ENCODE measurements at places on chromosomes 7 and 10.

GRCh38 chr10:100709146-100710082 lies 36.0 kb upstream of the PAX2 start:
- no peak for DNase-seq

DNA sequence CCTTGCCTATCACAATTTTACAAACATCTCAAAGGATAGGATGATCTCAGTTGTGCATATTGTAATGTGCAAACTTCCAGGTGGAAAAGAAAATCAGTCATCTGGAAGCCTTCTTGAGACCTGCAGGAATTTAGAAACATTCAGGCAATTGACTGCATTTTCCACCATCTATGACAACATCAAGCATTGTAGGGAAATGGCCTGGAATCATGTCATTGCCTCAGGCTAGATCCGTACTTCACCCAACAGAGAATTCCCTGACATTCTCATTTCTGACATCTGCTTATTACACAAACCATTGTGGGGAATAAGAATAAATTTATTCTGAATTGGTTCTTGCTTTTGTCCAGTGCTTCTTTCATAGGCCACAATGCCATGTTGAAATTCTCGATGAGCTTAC lies 124.9 kb upstream of the NPVF start:
- no peak for DNase-seq

DNA sequence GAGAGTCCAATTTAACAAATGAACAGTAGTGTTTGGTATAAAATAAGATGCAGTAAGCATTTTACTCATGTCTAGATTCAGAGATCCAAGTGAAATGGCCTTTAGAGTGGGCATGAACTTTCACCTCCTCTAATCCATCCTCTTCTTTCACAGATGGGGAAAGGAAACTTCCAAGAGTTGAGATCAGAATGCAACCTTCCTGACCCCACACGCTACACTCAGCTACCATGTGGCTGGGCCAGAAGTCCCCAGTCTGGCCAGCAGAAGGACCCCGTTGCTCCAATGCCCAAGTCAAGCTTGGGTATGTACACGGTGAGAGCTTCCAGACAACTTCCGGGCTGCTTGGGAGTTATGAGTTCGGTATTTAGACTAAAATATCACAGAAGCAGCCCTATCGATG lies 228.0 kb downstream of the ELMO1 start:
- DNase-seq: no peak

DNA sequence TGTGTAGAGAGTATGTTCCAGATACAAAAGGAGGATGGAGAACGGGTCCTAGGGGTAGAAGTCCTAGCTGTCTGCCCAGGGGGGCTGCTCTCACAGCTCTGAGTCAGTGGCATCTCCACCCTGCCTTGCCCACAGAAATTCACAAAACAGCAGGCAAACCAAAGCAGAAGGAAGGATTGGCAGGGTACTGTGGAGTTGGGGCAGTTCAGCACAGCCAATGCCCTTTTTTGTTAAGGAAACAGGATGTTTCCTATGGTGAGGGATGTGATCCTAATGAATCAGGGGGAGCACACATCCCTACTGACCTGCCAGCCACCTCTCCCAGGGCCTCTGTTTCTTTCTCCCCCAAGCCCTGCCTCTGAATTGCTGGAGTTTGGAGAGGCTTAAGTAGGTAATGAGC lies 457.6 kb downstream of the PLXNA4 start:
- no peak for DNase-seq

- no peak for DNase-seq
Observed at GRCh38 chr7:1849351-1850041, 179.4 kb downstream of the ELFN1 start.

DNA sequence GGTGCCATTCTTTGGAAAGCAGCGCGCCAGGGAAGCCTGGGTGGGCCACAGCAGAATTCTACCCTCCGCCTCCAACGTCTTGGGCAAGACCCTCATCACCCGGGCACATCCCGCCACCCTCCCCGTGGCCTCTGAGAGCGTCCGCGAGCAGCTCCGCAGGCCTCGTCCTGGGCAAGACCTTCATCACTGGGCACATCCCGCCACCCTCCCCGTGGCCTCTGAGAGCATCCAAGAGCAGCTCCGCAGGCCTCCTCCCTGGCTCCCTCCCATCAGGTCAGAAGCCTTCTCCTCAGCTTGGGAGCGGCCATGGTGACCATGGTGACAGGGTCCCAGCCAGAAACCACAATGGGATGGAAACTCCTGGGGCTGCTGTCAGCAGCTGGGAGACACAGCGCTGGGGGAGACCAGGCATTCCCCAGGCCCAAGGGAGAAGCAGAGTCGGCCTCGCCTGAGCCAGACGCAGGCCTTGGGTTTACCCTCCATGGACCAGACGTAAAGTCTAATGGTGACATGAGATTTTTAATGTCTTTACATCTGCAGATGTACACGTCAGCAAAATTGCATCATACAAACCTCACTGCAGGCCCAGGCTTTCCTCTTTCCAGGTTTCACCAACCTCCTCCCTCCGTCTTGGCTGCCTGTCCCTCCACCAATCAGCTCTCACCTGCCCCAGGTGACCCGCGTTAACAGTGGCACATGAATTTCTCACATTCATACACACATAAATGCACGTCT lies 55.1 kb upstream of the PPP2R2D start:
- DNase-seq: no peak

- DNase-seq: peak; percentile 3
Observed at GRCh38 chr10:107548301-107548700, 383.8 kb upstream of the SORCS1 start.

- no peak for DNase-seq
Observed at GRCh38 chr7:158959954-158960353, 103.6 kb downstream of the DYNC2I1 start.

- DNase-seq: no peak
Observed at GRCh38 chr10:3848005-3848774, 63.2 kb upstream of the KLF6 start.

GRCh38 chr7:95546647-95547046 lies 49.7 kb downstream of the PDK4 start:
- DNase-seq: no peak

DNA sequence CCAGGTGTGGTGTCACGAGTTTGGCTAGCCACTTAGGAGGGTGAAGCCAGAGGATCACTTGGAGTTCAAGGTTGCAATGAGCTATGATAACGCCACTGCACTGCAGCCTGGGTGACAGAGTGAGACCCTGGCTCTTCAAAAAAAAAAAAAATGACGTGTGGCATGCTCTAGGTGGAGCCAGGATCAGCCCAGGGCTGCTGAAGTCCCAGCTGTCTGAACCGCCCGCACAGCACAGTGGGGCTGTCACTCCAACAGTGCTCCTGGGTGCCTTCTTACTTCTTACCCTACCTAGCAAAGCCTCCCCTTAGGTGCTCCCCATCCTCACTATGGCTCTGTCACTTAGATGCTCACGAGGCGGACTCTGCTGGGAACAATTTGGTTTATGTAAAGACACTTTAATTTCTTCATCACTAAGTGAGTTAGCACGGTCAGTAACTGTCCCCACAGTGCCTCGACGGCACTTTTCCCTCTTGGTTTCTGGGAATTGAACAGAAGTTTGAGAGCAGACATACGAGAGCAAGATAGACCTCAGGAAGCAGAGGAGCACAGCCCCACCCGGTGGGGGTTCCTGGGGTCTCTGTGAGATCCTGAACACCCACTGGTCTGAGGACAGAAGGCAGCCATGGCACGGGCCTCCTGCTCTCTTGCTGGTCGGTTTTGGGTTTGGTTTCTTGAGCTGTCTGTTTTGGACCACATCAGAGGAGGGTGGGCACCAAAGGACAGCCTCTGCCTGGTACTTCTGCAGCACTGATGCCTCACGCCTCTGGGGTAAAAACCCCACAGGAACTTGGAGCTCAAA lies 66.2 kb upstream of the BTBD16 start:
- no peak for DNase-seq

DNA sequence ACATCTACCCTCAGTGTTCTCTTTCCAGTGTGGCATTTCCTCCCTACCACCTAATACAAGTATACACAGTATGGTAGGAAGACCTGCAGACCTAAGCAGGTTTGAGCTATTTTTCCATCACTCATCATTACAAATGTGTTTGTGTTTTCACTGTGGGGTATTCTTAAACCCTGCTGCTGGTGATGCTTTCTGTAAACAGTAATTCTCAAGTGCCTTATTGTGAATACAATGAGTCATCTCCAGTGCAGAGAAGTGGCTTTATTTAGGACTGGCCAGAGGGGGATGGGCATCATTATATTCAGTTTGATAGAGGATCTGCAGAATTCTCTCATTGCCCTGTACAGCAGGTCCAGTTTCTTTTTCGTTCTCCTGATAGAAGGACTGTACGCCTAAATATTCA lies 63.7 kb downstream of the GRM8 start:
- no peak for DNase-seq

- DNase-seq: no peak
Observed at GRCh38 chr7:16559497-16560179, 33.0 kb downstream of the LRRC72 start.

DNA sequence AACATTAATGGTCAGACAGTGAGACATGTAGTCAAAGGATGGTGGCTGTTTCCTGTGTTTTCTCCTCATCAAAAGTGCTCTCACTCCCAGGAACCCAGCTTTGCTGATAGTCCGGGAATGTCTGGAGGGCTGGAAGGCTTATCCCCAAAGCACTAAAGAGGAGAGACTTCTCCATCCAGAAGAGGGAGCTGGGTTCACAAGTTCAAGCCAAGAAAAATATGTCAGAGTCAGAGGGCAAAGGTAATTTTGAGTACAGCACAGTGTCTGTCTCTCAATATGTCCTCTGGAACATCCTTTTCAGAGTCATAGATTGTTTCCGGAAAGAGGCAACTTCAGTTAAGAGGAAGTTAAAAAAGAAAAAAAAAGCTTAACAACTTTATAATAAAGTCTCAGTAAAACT lies 281.5 kb upstream of the PHYHIPL start:
- DNase-seq: no peak

DNA sequence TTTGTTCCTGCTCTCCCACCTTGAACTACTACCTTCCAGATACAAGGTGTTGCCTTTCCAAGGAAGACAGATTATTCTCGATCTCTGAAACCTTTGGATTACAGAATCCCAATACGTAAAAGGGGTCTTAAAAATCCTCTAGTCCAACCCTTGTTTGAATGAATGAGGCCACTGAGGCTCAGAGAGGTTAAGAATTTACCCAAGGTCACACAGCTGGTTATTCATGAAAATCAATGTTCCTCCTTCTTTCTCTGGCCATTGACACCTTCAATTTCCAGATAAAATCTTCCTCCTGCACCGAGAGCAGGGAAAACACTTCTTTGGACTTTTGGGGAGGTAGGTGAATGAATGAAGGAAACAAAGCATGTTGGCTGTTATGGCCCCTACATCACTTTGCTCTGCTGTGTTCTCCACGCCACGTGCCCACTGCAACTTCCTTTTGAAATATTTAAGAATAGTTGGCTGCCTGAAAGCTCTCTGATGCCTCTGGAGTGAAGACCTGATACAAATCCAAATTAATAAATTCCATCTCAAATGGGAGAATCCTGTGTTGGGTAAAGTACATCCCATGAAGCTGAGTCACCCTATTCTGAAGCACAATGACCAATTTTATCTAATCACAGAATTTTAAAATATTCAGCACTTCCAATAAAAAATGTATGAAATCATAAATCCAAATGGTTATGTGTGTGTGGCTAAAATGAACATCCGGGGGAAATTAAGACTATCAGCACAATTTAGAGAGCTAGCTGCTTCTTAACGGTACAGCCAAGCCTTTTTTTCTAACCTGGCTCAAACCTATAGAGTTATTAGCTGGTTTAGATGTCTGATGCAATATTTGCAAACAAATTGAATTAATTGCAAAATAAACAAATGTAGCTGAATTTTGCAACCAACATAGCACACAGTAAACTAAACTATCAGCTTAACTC lies 7.3 kb downstream of the SVIL start:
- DNase-seq: no peak

- DNase-seq: no peak
Observed at GRCh38 chr7:22482503-22482902, 17.5 kb downstream of the STEAP1B start.

- DNase-seq: no peak
Observed at GRCh38 chr10:31317652-31318381, 1.2 kb upstream of the ZEB1 start.

DNA sequence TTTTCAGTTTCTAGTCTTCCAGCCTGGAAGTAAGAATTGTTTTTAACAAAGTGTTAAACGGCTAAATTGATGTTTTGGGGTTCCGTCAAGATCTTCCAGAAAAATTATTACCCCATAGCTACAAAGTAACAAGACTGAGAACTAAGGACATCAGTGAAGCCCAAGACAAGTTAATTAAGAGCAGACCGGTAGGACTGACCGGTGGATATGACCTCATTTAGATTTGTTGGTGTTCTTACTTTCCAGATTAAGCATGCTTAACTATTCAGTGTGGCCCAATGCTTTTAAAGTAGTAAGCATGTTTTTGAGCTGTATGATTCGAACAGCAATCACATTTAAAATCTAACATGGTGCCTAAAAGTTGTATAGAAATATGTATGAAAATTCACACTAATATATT lies 73.1 kb upstream of the RPA3 start:
- no peak for DNase-seq

DNA sequence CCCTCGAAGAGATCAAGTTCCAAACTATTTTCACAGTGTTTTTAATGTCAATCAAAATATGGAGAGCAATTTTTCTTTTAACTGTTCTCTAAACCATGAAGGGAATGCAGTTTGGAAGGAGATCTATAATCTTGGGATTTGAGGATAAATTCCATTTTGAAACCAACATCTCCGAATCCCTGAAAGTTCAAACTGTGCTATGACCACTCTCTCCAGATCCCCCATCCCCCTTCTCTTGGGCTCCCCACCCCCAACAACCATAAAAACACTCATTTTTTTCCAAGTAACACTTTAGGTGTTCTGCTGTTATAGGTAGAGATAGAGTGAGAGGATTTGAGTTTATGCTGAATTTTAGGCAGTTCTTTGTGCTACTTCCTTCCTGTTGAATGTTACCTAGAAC lies 1.7 kb downstream of the CALD1 start:
- no peak for DNase-seq

DNA sequence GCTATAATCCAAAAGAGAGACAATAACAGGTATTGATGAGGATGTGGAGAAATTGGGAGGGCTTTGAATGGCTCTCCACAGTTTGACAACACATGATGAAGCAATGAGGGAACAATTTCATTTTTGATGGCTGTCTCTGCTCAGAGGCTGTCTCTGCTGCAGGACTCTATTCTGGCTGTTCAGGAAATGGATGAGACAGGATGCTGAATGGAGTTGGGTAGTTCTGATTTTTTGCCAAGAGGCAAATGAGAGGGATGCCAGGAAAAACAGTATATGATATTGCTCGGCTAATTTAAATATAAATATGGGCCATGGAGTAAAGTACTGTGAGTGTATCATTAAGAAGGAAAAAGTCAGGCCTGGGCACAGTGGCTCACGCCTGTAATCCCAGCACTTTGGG lies 16.8 kb downstream of the APBB1IP start:
- no peak for DNase-seq

DNA sequence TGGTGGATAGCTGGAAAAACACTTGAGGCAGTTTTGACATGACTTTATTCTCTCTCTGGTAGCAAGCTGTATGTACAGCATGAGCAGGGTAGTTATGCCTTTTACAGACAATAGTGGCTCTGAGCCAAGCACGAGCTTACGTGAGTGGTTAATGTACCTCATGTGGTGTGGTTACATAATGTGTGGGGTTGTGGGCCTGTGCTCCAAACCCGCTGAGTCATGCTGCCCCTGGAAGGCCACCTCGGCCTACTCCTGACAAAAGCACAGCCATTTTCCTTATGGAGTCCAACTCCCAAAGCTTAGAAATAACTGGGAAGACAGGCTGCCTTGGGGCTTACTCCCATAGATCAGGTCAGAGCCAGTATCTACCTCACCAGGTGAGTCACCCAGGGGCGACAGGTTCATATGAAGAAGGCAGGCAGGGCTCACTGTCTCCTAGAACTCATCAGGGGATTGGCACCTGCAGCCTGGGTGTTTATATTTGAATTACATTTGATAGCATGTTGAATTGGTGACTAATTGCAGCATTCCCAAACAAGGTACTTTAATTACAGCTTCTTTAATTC lies 404.5 kb downstream of the ADRA2A start:
- no peak for DNase-seq
